Esophagus squamous epithelium (tissue), 5 donors: ENCODE measurements at places on chromosomes 3 and 15.

DNA sequence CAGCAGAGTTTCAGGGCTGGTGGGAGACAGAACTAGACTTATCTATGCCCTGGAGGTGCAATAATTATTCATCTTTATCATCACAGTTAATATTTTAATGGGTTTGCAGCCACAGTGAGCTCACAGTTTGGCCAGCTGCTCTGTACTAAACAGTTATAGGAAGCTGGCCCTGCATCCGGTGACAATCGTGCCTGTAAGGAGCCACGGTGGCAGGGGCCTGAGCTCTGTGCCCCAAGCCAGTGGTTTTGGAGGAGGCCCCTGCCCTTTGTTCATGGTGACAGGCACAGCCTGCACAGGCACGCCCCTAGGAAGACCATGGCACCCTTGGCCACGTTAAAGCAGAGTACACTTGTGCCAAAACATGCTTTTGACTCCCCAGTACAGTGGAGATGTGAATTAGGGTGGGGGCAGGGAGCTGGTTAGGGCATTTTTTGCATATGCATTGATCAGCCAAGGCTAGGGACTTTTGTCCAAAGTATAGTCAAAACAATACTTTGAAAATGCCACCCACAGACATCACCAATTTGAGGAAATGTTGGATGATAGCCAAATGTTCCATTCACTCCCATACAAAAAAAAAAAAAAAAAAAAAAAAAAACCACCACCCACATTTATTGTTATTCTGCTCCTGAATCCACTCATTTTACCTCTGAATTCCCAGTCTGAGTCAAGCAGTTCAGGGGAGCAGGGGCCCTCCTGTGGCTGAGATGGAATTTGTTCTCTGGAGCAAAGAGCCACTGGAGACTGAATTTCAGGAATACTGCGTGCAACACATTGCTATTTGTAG lies 3.4 kb upstream of the RFTN1 start:
- DNase-seq, result no peak

- DNase-seq, result no peak
These were observed 43.9 kb downstream of the HEG1 start for GRCh38 chr3:125011941-125012340.

- DNase-seq, result no peak
These were observed 217.5 kb downstream of the RAP2B start for GRCh38 chr3:153379516-153379915.

GRCh38 chr3:58055314-58055713 lies 47.1 kb downstream of the FLNB start:
- no peak for DNase-seq

DNA sequence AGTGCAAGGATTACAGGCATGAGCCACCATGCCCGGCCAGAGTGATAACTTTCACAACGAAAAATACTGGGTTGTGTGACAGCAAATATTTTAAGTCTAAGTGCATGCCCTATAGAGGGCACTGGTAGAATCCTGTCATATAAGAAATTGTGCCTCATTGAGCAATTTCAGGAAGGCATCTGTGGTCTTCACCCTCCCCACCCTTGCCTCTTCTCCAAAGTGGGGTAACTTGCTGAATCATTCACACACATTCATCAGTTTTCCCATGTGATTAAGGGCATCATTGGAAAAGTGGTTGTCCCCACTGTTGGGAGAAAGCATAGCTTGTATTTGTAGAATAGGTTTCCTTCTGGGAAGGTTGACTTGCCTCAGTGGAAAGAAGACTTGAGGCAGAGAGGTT lies 9.2 kb downstream of the MITF start:
- no peak for DNase-seq

DNA sequence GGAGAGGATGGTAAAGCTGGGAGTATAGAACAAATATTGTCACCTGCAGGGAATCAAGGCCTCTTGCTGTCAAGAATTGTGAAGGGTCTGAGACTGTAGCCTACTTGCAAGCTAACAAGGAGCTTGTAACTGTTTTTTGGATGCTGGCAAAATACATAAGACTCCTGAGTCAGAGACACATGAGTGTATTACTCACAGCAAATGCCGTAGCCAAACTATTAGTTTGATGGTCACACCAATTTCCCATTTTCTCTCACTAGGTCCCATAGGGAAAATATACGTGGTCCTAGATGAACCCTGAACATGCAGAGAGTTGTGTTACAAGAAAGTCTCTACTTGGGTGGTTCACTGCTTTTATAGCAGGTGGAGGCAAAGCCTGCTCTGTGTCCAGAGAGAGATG lies 44.7 kb upstream of the LIPC start:
- no peak for DNase-seq

DNA sequence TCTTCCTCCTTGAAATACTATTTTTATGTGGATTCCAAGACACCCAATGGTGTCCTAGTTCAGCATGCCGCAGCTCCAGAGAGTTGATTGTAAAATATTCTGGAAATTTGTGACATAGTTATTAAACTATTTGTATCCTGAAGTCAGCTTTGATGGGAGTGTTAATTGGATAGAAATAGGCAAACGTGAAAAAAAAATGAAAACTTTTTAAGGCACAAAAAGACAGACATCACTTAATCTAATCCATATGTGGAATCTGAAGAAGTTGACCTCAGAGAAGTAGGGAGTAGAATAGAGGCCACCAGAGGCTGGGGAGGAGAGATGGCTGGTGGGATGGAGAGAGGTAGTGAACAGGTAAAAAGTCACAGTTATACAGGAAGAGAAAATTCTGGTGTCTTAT lies 704.2 kb downstream of the ROBO1 start:
- no peak for DNase-seq

DNA sequence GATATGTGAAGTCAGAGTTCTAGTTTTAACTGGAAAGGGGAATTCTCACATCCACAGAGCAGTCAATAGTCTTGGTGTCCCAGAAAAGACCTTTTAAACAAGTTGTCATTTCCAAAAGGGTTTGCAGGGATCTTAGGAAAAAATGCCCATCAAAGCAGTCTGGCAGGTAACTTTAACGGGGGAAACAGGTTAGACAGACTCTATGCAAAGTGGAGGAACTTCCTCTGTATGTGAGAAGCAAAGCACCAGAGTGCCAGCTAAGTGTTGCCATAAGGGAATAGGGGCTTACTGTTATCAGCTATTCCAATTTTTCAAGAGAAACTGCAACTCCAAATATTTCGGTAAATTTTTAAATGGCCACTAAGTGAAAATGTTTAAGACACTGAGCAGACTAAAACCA lies 307.9 kb upstream of the MDFIC2 start:
- no peak for DNase-seq

- no peak for DNase-seq
These were observed 39.4 kb downstream of the VGLL4 start for GRCh38 chr3:11604139-11604892.

GRCh38 chr15:92578096-92578835 lies 77.3 kb downstream of the FAM174B start:
- DNase-seq, result no peak

GRCh38 chr15:63899193-63899592 lies 65.4 kb upstream of the HERC1 start:
- no peak for DNase-seq

DNA sequence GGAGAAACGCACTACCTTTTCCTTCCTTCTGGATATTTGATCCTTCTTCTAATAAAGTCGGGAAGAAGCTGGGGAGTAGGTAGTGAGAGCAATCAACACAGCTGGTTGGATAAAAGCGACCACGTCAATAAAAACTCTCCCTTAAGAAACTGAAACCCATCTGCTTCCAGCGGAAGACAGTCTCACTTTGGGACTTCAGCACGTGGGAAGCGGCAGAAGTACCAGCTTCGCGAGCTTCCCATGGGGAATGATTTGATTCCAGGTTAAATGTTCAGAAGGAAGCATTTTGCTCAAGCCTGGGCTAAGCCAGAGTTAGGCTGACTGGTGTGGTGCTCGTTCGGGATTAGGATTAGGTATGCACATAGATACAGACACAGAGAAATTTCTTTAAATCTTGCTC lies 262.3 kb upstream of the LYSMD4 start:
- DNase-seq, result no peak

DNA sequence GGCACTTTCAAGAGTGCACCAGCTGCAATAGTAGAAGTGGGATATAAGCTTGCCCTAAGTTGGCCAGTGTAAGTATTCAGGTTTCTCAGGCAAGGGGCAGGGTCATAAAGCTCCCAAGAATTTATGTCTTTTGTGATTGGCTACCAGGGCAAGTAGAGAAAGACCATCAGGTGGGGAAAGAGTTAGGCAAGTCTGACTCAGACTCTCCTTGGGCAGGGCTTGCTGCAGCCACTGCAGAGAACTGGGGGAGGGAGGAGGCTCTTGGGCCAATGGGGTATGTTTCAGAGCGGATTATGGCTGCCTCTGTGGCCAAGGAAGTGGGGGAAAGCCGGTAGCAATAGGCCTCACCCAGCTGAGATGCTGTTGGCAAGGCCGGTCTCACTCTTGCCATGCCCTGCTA lies 44.6 kb upstream of the SLC25A36 start:
- DNase-seq, result no peak

DNA sequence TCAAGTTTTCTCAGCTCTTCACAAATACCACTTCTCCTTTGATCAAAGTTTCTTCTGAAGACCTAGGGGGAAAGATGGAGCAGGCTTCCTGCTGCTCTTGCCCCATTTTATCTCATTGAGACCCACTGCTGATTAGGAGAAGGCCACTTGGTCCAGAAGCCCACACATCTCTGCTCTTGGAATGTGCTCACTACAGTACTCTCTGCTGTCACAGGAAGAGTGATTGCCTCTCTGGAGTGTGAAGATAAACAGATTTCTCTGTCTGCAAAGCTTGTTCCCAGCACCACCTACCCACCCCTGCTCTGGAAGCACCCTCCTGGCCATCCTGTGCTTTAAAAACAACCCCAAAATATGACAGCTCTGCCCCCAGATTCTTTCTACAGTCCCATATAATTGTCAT lies 41.3 kb upstream of the PRTG start:
- no peak for DNase-seq

DNA sequence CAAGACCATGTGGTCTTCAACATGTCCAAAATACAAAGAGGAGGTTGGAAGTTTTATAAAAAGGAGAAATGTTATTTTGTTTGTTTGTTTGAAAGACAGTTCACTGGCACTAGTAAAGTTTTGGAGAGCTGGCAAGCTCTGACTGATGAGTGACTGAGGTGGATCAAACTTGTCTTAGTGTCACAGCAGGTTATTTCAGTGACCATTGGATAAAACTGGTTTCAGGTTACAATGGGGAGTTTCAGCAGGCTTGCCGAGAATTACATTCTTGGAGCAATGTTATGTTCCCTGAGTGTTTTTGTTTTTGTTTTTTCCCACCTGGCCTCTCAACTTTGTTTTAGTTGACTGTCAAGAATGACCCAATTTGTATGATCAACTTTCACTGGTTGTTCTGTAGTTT lies 414.5 kb upstream of the ARHGEF26 start:
- no peak for DNase-seq

- no peak for DNase-seq
These were observed 214.5 kb downstream of the MTHFS start for GRCh38 chr15:79682285-79682684.

- no peak for DNase-seq
These were observed 18.8 kb downstream of the PLA2G4F start for GRCh38 chr15:42137461-42138261.
